ENCODE measurements at places on chromosomes 16 and 17.

GRCh38 chr17:83074486-83075223 lies 4.8 kb upstream of the METRNL start:
- DNase-seq = no peak

- DNase-seq = no peak
Measured at GRCh38 chr16:7511549-7512260, 179.1 kb downstream of the RBFOX1 start.

DNA sequence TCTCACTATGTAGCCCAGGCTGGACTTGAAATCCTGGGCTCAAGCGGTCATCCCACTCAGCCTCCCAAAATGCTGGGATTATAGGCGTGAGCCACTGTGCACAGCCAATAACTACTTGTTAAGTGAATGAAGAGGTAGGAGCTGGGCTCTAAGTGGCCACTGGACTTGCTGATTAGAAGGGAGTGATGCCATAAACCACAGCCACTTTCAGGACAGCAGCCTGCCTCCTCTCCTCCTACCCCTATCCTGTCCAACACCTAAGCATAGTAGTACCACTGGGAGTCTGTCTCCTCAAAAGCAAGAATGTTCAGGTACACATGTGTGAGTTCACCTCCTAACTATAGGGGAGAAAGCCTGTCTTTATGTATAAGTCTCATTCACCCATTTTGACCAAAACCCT lies 12.2 kb upstream of the COG7 start:
- DNase-seq = no peak

GRCh38 chr17:58327363-58328194 lies 1.0 kb downstream of the TSPOAP1 start:
- DNase-seq = no peak

DNA sequence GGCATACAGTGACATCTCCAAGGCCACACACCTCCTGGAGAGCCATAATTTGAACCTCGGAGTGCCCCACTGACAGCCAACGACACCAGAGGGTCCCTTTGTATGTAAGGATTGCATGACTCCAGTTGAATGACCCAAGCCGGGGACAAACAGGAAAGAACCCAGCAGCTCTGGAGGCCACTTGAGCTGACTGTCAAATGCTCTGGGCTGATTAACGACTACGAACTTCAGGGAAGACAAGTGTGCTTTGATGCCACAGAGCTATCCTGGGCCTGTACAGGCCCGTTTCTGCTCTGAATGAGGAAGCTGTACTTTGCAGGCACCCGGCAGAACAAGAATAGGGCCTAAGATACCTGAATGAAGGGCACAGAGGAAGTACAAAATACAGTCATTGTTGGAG lies 404.6 kb downstream of the SLC39A11 start:
- no peak for DNase-seq

GRCh38 chr16:30748634-30749445 lies 615 bp downstream of the PHKG2 start:
- no peak for DNase-seq

DNA sequence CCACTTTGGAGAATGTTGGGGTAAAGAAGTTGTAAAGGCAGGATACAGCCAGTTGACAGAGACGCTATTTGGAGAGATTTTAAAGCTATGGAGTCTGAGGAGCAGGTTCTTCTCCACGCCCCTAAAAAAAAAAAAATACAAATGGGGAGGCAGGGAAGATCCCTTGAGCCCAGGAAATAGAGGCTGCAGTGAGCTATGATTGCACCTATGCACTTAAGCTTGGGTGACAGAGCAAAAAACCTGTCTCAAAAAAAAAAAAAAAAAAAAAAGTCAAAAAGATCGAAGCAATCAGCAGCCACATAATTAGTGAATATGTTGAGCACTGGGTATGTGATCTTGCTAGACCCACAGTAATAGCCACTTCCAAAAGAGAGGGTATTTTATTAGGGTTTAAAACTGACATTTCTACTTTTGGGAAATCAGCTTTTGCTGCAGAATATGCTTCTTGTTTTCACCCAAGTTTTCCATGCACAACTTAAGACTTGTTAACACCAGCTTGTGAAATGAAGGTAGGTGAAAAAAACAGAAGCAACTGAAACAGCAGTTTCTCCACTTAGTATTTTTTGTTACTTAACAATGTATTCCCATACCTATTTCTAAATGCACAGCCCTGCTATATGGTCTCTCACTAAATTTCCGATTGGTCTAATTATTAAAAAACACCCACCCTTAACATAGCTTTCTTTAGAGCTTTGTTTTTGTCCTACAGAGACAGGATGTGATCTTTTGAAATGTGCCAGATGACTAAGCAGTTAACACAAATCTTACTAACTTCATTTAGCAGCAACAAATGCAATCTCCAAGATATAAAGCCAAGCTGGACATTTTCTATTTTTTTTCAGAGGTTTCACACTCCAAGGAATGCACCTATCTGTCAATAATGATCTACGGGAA lies 2.5 kb upstream of the ARL6IP1 start:
- no peak for DNase-seq

- DNase-seq = no peak
Measured at GRCh38 chr17:59827721-59828477, 64.8 kb downstream of the TUBD1 start.

DNA sequence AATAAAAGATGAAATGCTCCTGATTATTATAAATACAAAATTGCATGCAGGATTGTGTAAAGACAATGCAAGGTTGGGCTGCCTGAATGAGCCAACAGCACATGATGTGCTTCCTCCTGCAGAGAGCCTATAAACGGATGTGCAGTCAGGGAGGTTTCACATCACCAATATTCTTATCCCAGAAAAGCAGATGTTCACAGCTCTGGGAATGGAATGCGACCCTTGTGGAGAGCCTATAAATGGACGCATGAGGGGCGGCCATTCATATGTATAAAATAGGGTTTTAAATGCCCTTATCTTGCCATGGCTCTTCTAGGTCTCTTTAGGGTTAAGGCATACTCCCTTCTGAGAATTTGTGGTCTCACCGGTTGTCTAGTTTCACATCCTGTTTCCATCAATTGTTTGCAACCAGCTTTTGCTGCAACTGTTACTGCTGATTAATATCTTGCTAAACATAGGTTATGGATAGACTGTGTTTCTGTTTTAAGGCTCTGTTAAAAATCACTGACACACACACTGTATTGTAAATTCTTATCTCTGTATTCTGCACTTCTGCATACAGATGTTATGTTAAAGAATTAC lies 31.9 kb downstream of the SLFN11 start:
- no peak for DNase-seq

DNA sequence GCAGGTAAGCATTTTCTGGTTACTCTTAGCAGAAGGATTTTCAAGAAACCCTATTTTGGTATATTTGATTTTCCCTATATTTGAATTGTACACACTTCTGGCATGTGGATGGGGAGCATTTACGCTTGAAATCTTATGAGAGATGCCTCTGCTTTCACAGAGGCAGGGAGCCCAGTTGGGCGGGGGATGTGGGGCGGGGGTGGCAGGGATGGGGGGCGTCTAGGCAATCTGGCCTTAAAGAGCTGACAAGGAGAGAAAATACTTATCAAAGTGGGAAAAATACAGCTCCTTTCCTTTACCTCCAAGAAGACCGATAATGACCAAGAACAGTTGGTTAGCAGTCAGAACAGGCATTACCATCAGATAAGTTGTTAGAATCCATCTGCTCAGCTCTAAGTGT lies 79.1 kb upstream of the NUDT7 start:
- DNase-seq = no peak

GRCh38 chr16:27448532-27449433 lies 46.8 kb downstream of the IL21R start:
- DNase-seq = no peak

DNA sequence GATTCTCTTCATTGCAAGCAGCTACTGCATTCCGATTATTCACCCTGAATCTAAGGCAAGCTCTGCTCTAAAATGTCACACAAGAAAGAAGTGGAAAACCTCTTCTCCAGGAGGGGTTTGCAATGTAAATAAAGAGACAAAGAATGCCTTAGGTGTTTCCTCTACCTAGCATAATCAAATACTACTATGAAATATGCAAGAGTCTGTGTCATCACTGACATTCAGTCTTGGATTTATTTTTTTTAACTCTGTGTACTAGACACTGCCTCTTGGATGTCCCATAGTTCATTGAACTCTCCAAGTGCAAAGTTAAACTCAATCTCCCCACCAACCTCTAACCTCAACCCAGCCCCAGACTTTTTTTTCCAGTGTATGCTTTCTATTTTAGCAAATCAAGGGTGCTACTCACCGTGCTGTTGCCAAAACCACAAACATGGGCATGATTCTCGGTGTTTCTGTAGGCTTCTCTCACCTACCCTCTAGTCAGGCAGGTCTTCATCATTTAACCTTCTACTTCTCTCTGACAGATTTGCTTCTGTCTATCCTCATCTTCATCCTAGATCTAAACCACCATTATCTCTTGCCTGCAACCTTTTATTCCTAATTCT lies 329.1 kb downstream of the CDH13 start:
- no peak for DNase-seq

- DNase-seq = no peak
Measured at GRCh38 chr17:4369557-4370230, 3.2 kb upstream of the UBE2G1 start.

DNA sequence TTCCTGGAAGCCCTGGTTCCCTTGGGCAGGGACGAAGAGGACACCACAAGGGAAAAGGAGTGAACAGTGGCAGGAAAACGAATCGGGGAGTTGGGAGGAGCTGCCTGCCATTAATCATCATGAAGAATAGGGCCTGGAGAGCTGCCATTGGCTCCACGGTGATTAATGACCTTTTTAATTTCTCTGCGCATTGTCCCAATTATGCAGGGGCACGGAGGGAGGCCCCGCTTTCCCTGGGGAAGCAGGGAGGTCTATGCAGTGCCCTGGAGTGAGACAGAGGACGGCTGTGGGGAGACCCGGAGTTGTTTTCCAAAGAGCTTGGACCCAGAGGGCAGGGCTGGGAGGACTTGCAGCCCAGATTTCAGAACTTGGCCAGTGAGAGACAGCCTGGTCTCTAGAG lies 338.9 kb upstream of the C16orf82 start:
- no peak for DNase-seq

DNA sequence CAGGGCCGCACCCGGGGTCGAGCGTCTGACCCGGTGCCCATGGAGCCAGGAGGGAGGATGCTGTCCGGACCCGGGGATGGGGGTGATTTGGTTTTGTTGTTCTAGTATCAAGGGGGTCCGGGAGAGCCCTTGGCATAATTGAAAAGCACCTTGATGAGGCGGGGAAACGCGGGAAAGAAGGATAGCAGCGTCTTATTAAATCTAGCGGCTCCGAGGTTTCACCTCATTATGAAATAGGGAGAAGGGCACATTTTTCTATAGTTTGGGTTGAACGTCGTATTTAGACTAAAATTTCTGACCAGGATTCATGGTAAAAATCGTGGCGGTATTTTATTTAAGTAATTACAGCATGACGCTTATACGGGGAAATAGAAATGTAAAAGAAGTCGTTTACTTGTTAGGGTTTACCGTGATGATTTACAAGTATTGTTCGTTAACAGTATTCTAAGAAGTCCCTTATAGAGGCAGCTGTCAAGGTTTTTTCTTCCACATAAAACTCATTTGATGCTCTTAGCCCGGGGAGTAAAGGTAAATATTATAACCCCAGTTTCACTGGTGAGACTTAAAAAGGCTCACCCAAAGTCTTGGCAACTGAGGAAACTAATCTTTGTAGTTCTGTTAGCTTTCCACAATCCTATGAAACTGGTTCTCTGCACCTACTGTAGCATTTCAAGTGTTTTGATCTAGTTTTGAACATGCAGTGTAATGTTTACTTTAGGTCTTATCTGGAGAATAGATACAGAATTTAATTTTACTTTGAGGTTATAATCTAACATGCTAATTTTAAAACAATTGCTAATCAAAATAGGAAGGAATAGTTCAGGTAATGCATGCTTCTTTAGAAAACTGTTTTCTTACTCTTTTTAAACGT lies 756 bp downstream of the LUC7L3 start:
- no peak for DNase-seq

DNA sequence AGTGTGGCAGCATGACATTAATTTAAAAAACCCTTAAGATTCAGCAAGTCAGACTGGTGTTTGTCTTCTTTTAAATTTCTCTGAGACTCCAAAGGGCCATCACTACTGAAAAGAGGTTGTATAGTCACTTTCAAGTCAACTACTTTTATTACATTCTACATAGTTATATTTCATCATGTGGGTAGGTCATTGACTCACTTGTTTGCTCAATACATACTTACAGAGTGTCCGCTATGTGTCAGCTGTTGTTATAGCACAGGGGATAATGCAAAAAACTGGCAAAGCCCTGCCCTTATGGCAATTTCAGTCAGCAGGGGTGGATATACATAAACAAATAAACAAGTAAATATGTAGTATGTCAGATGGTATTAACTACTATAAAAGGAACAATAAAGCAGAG lies 2.5 kb upstream of the MYH4 start:
- DNase-seq = no peak

DNA sequence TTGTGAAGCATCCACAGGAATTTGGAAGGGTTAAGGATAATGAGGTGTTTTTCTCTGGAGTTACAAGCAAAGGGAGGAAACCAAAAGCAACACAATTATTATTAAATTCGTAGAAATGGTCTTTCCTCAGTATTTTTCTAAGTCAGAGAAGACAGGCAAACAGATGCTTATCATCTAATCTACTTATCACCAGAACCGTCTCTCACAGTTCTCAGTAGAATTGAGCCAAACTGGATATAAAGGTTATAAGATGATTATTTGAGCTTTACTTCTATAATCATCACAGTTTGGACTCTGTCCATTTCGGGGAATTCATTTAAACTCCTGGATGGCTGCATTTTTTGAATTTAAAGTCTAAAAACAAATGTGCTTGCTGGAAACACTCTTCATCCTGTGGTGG lies 245.0 kb downstream of the KCNJ2 start:
- DNase-seq = no peak

DNA sequence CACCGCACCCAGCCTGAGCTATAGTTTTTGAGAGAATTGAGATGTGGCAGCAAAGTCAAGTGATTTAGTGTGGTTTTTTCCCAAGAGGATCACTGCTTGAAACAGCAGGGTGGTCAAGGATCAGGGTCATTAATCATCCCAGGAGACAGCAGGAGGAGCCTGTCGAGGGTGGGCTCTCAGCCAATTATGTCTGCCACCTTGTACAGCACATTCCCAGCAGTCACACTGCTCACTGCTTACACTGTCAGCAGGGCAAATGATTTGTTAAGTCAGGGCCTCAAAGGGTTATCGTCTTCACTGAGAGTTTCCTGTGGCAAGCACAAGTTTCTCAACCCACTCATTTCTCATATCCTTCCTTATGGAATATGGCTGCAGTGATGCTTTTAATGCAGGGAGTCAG lies 13.2 kb downstream of the B3GNT9 start:
- no peak for DNase-seq
